ENCODE measurements at places on chromosomes 1 and 21. TPM values are rescaled to one million over a fixed set of nuclear protein-coding genes. Genes with fewer than 3 reads are reported as not detected.

DNA sequence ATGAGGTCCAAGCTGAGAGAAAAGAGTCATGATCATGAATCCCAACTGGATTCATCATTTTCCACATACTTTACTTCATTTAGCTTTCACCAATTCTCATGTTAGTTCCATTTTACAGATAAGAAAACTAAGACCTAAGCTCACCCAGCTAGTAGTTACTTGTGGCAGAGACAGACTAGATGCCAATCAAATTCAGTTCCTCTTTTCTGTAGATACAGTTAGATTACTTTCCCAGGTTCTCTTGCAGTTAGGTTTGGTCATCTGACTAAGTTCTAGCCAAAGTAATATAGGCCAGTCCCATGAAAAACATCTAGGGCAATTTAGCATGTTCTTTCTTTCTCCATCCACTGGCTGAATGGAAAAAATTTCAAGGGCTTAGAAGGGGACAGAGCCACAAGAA is 8.9 kb upstream of the KCND3 start:
- no peak for DNase-seq

- no peak for DNase-seq
Observed at GRCh38 chr1:9145714-9146113, 16.8 kb upstream of the GPR157 start.

- no peak for DNase-seq
Observed at GRCh38 chr1:54904476-54905048, 17.6 kb upstream of the DHCR24 start.

DNA sequence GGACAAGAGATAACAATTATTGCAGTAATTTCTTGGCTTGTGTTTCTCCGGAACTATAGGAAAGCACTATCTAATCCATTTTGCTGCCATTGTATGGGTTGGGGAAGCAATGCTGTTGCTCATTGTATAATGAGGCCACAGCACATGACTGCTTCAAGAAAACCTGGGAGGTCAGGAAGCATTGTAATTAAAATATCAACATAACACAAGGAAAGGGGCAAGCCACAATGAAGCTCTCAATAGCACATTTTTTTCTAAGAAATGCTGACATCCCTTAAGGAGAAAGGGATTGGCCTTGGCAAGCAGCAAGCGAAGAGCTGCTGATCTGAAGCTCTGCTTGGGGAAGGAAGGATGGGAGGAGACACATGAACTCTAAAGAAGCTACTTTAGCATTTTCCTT is 44.0 kb downstream of the PLPP3 start:
- no peak for DNase-seq

DNA sequence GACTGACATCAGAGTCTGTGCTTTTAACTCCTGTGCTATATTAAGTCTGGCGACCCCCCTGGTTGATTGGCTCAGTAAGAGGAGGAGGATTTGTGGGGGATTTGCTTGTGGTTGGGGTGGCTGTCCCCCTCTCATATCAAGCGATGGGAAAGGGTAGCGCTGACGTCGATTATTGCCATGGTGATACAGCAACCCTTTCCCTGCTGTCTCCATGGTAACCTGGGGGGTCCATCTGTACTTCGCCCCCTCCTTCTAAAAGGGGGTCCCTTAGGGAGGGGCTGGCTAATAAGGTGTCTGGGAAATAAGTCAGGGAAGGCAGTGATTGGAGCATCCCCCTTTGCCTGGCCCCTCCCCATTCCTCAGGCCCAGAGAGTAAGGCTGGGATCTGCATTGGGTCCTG is 4.7 kb downstream of the FAM229A start:
- DNase-seq: no peak

GRCh38 chr1:183544598-183545297 is 45.5 kb downstream of the NCF2 start:
- no peak for DNase-seq

DNA sequence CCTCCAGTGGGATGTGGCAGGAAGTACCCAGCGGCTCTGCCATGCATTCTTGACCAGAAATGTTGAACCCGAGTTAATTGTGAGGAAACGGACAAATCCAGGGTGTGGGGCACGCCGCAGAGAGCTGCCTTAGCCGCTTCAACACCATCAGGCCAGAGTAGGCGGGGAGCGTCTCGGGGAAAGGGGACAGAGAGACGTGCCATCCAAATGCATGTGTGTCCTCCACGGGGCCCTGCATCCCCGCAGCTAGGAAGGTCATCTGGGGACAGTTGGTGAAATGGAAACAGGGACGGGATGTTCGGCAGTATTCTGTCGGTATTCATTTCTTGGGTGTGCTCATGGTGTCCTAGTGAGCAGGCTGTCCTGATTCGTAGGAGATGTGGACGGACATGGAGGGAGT is 59.1 kb upstream of the TRAPPC10 start:
- no peak for DNase-seq

DNA sequence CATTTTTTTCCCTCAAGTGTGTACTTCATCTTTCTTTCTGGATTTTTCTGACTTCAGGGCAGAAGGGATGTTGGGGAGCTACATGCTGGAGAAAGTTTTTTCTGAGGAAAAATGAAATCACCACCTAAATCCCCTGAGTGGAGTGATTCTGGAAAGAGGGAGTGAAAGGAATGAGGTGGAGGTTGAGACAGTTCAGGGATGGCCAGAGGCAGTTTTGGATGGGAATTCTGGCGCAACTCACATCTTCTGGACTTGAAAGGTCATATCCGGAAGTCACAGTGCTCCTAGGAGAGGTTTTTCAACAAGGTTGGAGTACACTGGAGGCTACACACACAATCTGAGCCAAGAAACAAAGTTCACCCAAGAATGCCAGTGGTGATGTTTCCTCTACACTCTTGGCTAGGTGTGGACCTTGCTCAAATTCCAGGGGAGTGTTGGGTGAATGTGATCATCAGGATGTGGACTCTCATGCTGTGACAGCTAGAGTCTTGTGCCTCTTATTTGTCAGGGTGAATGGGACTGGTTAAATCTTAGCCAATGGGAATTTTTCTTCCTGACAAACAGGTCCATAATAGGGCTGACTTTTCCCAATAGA is 161.5 kb downstream of the HLX start:
- DNase-seq: no peak

- DNase-seq: peak; percentile 32
Observed at GRCh38 chr21:44875316-44875700, 1.8 kb upstream of the PTTG1IP start.

GRCh38 chr1:208791456-208791855 is 547.3 kb upstream of the PLXNA2 start:
- DNase-seq: no peak

- no peak for DNase-seq
Observed at GRCh38 chr1:31790140-31790539, 25.7 kb downstream of the SPOCD1 start.

DNA sequence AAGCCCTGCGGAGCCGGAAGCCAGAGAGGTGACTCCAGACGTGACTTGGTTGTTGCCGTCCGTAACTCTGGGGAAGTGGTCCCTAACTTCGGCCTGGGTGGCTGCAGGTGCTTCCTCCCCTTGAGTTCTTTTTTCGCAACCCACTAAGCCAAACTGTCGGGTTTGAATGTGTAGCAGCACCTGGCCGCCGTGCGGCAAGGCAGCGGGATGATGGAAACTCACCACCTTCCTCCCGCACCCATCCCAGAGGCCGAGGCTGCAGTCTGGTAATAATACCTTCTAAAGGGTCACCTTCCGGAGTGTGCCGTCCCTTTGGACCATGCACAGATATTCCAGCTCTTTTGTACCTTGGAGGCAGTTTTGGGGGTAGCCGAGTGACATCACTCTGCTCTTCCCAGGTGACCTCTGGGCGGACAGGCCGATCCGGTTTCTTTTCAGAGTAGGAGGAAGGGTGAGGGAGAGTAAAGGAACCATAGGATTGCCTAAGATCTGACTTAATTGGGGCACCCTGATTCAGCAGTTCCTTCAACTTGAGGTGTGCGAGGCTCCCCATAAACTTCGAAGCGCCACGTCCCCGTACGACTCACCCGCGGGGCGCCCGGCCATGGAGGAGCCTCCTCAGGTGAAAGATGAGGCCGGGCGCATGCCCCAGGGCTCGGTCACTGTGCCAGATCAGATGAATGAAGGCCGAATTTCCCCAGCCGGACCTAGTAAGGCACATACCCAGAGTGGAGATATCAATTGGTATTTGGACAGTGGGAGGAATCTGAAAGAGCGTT is 1.0 kb downstream of the KCNK1 start:
- DNase-seq: no peak

GRCh38 chr1:209513226-209513625 is 70.3 kb upstream of the CAMK1G start:
- no peak for DNase-seq

DNA sequence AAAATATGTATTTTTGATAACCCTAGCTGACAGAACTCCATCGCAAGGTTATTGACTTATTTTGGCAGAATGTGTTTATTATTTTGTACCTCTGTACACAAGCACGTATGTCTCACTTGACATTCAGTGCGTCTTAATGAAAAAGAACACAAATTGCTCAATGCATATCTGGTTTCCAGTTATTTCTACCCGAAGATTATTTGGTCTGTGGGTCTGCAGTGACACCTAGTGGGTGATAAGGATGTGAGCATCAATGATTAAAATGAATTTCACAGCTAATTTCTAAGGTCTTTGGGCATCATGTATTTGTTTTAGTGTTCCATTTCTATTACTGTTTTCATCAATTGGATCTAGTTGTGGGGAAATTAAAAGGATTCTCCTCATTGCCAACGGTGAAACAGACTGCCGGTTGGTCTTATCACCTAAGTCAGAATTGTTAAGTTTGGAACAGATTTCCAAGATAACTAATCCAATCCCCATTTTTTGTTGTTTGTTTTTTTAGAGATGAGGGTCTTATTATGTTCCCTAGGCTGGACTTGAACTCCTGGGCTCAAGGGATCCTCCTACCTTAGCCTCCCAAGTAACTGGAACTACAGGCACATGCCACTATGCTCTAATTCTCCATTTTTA is 13.9 kb downstream of the DDX20 start:
- peak; percentile 34 for DNase-seq

GRCh38 chr1:46452931-46453325 is 36.7 kb upstream of the DMBX1 start:
- DNase-seq: no peak

DNA sequence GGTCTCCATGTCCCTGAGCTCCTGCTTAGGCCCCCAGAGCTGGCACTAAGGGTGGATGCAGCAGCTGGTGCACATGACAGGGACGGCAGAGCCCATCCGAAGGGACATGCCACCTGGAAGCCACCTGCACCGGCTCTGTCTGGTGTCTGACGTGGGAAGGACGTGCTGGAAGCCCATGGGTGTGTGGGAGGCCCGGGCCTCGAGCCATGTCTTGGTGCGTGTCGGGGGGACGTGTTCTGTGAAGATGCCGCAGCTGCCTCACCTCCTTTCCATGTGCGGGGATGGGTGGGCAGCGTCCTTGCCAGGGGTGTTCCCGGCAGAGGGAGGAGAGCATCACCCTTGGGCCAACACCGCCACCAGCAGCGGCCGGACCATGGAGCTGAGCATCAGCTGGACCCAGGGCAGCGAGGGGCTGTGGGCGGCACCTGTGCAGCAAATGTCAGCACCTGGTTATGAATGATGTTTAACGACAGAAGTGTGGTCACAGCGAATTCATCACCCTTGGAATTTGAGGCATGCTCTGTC is 15.5 kb upstream of the POFUT2 start:
- no peak for DNase-seq

DNA sequence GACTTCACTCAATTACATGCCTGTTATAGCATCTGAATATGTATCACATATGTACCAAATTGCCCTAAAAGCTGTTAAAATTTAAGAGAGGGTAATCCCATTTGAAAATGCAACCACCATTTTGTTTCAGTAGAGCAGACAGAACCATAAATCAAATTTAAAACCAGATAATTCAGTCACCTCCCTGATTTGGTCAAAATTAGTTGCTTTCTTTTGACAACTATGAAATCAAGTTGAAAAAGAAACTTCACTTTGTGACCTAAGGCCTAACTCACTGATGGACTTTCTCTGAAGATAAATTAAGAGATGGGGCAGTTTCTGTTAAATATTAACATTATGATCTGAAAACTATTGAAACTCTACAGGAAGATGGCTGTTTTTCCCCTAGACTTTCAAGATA is 6.7 kb downstream of the GORAB start:
- DNase-seq: no peak

GRCh38 chr1:100700586-100700985 is 19.0 kb upstream of the VCAM1 start:
- no peak for DNase-seq

DNA sequence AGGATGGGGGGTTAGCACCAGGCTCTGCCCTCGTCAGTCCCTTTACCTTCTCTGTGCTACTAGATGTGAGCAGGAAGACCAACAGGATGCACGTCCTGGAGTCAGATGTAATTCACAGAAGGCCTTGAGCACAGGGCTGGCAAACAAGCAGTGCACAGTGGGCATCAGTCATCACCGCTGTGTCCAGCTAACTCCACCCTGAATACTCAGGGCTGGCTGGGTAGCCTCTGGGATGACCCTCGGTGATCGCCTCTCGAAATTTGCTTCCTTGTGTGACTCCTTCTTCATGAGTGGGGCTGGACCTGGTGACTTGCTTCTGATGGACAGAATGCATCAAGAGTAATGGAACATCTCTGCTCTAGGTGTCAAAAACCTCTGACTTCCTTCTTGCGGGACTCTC is 92.2 kb upstream of the TMPRSS2 start:
- DNase-seq: no peak

- no peak for DNase-seq
Observed at GRCh38 chr1:212713465-212714136, 14.0 kb upstream of the BATF3 start.

- no peak for DNase-seq
Observed at GRCh38 chr1:12416744-12417143, 186.9 kb downstream of the VPS13D start.

- no peak for DNase-seq
Observed at GRCh38 chr1:170732252-170732588, 68.3 kb downstream of the PRRX1 start.

GRCh38 chr1:20485527-20486456 is at the start of gene CAMK2N1:
CAMK2N1 (minus strand) TSS chr1:20486210; CDS start chr1:20485379, 831 bp downstream.
- peak; percentile 53 for DNase-seq

DNA sequence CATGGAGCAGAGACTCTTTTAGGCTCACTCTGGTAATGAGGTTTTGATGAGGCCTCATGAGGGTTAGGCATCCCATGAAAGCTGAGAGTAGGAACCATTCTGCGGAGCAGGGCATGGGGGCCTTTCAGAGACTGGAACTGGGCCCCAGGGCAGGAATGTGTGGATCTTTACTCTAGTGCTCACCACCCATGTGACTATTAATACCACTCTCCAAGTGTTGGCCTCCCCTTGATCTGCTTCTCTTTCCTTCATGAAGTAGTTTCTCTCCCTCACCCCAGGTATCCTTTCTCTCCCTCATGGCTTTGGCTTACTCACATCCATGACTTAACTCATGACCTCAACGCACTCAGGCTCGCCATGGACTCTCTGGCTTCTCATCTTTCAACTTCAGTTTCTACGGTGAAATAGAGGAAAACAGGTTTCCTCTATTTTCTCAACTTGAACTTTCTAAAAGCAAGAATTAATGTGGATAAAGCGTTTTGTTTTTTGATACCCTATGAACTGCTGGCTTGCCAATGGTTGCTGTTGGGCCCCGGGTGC is 50.5 kb upstream of the GADD45A start:
- DNase-seq: no peak

- no peak for DNase-seq
Observed at GRCh38 chr1:39293375-39294070, 89.0 kb downstream of the MACF1 start.

Gene SPRR2E
- not detected for polyA plus RNA-seq

Gene CRNN
- not detected for polyA plus RNA-seq

Gene SOX13
- 0.54 TPM for polyA plus RNA-seq

Gene PLOD1
- polyA plus RNA-seq: 36.2 TPM

Gene ATP1A2
- not detected for polyA plus RNA-seq

Gene KIF21B
- 2.9 TPM for polyA plus RNA-seq

Gene ICOSLG
- polyA plus RNA-seq: not detected

Gene OR2W3
- polyA plus RNA-seq: not detected

Gene FNDC5
- polyA plus RNA-seq: not detected

Gene SPATA17
- polyA plus RNA-seq: not detected

Gene IVL
- polyA plus RNA-seq: not detected

Gene SH2D5
- polyA plus RNA-seq: not detected

Gene CCDC30
- polyA plus RNA-seq: 2.7 TPM

Data from immature natural killer cell (primary cell).